Mucosa of descending colon (tissue), 3 donors: ENCODE measurements at places on chromosomes 7 and 10.
A peak's percentile ranks its signal among the peaks of the same experiment; 100 is the strongest.

DNA sequence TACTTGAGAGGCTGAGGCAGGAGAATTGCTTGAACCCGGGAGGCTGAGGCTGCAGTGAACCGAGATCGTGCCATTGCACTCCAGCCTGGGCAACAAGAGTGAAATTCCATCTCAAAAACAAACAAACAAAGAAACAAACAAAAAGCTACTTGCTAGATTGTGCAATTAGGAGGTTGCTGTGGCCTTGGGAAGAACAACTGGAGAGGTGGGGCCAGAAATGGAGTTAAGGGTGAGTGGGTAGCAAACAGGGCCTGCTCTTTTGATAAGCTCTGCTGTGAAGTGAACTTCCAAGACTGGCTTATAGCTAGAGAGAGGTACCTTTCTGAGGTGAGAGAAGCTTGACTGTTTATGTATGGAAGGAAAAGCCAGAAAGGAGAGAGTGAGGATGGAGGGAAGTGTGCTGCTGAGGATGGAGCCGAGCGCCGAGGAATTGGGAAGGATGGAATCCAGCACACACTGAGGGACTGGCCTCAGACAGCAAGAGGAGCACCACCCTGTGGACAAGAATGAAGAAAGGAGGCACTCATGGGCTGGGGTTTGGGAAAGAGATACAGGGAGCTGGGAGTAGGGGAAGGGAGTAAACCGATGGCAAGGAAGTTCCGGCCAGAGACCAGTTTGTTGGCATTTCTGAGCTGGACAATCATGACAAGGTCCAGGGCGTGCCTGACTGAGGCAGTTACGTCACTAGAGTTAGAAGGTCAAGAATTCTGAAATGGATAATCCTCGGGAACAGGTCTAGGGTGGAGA lies 7.0 kb upstream of the RPEL1 start:
- peak; percentile 65 for DNase-seq

- no peak for DNase-seq
Measured at GRCh38 chr10:44835300-44835699, 75.8 kb upstream of the TMEM72 start.

DNA sequence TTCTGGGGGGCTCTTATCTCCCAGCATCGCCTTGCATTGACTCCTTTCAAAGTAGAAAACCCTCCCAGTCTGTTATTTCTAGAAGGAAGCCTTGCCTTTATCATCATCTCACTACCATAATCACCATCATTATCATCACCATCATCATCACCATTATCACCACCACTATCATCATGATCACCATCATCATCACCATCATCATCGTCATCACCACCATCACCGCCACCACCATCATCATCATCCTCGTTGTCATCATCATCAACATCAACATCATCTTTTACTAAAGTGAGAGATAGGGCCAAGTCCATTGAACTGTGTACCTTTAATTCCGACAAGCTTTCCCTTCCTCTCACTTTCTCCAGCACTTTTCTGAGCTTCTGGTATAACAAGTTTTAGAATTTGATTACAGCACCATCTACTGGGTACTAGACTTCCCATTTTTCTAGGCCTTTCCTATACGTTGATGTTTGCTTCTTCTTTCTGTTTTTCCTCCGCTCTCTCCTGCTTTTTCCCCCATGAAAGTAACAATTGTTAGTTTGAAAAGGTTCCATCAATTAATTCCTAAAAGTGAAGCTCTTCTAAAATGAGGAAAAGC lies 226.4 kb downstream of the BUB3 start:
- DNase-seq = no peak

DNA sequence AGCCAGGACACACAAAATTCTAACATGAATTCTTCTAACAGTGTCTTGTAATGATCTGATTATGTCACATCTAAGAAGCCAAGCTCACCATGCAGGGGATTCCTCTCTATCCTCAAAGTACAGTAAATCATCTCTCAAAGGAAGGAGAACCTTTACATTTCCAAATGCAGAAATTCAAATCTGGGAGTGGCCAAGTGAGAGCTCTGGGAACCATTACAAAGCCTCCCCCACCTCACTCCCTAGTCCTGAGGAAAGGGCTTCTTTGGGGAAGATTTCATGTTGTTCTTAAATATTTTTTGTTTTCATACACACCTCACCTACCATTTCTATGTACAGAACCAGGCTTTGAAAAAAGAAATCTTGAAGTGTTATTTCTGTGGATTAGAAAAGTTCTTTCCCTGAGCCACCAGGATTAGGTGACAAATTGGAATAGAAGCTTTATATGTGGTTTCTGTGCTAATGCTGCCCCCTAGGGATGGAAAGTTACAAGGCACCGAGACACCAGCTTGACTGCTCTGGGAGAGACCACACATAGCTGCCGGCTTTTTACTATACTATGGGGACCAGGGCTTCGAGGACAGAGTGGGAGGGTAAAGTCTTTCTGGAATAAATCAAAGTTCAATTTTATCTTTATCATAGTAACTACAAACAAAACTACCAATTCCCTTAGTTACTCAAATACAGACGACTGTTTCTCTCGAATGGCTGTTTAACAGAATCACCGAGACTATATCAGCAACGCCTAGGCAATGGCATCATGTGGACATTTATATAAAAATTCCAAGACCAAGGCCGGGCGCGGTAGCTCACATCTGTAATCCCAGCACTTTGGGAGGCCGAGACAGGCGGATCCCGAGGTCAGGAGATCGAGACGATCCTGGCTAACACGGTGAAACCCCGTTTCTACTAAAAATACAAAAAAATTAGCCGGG lies 116.1 kb downstream of the RNF216 start:
- no peak for DNase-seq

DNA sequence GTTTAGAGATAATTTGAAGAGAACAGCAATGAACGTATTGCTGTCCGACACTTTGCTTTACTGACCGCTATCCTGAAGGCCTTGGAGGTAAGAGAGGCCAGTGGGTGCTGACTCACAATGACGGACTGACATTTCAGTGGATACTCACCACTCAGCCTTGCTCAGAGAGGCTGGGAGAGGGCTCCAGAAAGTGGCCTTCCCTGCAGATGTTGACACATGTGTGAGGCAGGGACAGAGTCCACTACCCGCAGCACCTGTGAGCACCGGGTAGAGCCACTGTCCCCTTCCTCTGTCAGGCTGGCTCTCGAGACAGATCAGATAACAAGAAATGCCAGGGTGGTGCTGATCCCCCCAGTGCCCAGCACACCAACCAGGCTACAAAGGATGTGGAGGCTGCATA lies 75.0 kb downstream of the GPR26 start:
- no peak for DNase-seq

DNA sequence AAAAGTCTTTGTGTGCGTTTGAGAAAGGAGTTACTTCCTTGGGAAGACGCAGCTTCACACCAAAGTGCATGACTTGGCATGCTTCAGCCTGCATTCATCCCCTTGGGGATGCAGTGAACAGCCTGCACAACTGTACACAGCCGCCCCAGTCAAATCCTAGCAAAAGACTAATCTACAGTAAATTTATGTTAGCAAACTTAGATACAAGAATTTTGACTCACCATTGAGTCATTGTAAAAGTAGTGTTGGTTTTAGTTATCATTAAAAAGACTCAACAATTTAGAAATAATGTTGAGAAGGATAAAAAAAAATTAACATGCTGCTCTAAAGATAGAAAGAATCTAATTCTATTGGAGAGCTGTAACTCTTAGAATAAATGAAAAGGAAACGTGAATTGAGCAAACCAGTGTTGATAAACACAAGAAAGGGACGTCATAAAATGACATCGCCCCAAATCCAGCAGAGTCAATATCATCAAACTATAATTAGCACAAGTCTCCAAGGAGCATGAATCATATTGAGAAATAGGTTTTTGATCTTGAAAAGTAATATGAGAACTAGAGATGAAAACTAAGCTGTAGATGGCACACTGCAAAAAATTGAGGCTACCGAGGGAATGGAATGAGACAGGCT lies 11.9 kb upstream of the OPTN start:
- DNase-seq = no peak

DNA sequence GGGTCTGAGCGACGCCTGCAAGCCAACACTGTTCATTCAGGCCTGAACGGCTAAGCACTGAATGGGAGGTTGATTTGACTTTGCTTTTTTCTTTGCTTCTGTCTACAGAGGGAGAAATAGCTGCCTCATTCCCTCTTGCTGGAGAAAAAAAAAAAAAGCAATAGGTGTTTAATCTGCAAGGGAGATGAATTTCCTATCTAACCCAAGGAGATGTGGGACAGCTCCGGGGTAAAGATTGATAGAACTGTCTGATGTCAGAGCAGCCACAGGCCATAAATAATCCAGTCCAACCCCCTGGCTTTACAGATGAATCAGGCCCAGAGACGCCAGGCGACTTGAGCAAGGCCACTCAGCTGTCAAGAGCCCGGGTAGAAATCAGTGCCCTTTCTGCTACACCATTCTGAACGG lies 168.0 kb downstream of the ARHGAP12 start:
- no peak for DNase-seq

DNA sequence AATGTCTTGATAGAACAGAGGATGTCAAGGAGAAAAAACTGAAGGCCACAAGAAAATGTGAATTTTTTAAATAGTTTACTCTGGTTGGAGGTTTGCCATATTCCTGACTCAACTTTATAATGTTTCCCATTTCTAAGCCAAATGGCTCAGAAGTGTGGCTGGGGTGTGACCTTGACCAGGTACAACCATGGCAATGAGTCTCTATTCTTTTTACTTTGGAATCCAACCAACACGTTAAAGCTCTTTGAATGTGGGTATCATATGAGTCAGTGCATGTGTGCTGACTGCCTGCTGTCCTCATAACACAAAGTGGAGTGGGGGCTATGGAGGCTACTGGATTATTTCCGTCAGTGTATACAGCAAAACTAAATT lies 33.5 kb upstream of the DLD start:
- no peak for DNase-seq

DNA sequence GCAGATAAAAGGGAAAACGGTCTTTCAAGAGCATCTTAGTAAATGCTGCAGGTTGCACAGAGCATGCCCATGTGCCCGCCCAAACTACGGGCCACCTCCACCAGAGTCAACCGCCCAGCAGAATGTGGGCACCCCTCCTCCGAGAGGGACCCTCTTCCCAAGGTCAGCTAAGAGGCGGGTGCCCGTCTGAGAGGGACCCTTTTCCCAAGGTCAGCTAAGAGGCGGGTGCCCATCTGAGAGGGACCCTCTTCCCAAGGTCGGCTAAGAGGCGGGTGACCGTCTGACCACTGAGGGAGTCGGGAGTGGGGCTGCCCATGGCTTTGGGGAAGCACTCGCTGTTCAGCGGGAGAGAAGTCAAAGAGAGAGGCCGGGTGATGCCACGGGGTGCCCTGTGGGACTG lies 113.1 kb downstream of the PTPRN2 start:
- no peak for DNase-seq

GRCh38 chr10:8315619-8316021 lies 261.1 kb downstream of the GATA3 start:
- DNase-seq = no peak

GRCh38 chr7:79979437-79979836 lies 155.2 kb upstream of the GNAI1 start:
- no peak for DNase-seq

DNA sequence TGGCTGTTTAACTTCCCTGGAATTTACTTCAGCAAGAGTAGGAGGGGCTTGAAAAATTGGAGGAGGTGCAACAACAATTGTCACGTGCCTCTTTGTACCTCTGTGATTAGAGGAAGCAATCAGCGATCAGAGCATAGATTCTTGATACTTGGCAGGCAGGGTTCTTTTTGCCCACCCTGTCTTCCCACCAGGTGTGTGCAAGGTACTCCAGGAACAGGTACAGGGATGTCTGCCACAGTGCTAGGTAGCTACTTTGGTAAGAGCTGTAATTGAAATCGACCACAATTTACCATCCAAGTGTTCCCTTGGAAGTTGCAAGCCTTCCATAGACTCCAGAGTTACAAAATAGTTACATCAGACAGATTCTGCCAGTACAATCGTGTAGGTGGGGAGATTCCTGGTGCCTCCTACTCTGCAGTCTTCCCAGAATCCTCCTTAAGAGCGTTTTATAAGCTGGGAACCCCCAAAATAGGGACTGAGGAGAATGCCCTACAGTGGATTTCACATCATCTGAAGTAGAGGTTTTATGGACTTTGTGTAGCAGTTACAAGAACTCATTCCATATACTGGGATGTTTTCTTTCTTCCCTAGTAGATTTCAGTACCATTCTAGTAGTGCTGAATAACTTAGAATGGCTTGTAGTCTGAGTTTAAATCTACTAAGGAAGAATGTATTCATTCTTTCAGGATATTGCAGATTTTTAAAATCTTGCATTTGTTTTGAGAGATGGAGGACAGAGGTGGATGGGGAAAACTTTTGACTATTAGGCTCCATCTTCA lies 101.9 kb downstream of the EXOC4 start:
- DNase-seq = no peak

- DNase-seq = no peak
Measured at GRCh38 chr10:50286996-50287803, 35.9 kb upstream of the ASAH2 start.

- no peak for DNase-seq
Measured at GRCh38 chr10:122186816-122187810, 84.0 kb upstream of the BTBD16 start.

- DNase-seq = no peak
Measured at GRCh38 chr10:60182691-60183090, 207.0 kb downstream of the ANK3 start.

DNA sequence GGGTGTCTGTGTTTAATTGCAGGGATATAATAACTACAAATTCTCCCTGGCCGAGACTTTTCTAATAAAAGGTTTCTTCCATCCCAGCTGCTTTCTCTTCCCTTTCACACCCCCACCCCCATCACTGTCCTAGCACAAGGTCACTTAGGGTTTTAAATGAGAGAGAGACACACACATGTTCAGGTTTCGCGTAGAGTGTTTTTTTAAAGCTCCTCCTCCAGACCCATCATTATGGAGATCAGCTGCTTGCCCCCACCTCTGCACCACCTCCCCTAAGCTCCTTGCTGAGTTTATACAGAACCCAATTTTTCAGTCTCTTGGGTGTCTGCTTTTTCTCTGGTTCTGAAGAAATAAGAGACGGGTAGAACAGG lies 18.6 kb downstream of the LRMDA start:
- DNase-seq = no peak

DNA sequence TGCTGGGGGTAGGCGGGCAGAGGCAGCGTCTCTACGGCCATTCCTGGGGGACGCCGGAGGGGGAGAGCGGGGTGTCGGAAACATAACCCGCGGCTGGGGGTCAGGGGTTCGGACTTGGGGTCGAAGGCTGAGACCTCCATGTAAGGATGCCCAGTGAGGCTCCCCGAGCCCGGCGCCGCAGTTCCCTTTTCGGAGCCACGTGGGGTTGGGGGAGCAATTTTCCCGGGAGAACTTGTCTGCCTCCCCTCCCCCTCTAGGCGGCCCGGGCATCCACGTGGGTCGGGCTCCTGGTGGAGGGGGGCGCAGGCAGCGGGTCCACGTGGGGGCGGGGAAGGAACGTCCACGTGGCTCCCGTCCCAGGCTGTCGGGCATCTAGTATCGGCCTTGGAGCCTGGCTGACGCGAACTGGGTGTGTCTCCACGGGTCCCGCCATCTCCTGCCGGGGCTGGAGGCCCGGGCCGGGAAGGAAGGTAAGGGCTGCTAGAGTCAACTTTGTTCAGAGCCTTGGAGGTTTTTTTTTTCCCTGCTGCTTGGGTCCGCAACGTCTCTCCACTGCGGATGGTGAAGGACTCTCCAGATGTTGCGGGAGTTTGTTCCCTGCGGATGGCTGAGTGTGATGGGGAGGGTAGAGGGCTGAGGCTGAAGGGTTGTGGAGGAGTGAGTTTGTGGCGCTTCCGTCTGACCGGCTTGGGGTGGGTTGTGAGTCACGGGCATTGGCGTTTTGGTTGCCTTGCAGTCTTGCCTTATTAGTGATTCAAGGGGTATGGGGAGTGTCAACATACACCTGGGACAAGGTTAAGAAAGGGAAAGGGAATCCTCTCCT lies 744 bp downstream of the PPRC1 start:
- DNase-seq = peak; percentile 73

- DNase-seq = no peak
Measured at GRCh38 chr7:158064631-158065030, 523.0 kb downstream of the PTPRN2 start.
